ENCODE measurements at places on chromosomes 2 and 18.

- no peak for DNase-seq
These were observed 166.0 kb downstream of the SEPTIN10 start for GRCh38 chr2:109447776-109448175.

DNA sequence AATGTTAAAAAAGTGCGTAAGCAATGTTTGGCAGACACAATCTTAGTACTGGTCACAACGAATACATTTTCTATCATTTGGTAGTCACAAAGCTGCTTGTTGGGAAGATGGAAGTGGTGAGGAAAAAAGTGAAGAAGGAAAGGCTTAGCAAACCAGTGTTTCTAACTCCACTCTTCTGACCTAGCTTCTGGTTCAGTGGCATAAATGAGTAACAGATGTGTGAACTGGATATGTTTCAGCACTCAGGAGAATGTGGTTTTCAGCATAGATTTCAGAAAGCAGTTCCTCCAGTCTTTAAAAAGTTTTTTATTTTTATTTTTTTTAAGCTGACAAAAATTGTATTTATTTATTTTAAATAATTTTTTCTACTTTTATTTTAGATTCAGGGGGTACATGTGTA, 357.1 kb downstream of the CPS1 start:
- no peak for DNase-seq

- peak; percentile 40 for DNase-seq
These were observed 344.0 kb downstream of the PIK3C3 start for GRCh38 chr18:42298759-42299675.

- no peak for DNase-seq
These were observed 41.4 kb upstream of the CTDP1 start for GRCh38 chr18:79637921-79638909.

DNA sequence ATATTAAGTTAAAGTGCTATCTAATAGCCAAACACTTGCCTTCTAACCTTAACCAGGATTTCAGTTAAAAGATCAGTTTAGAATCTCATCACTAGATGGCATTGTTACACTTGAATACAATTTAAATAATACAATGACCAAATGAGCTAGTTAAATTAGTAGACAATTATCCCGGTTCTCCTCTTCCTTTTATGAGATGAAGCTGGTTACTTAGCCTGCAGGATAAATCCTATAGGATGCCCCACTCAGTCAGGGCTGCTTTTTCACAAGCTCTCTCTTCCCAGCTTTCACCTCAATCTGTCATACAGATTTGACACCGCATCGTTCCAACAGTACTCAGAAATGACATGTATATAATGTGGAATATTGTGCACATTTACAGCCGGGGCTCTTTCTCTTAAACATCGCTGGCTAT, 678.8 kb downstream of the KCNJ3 start:
- DNase-seq = no peak

GRCh38 chr2:42312106-42312505, 48.9 kb downstream of the COX7A2L start:
- no peak for DNase-seq

DNA sequence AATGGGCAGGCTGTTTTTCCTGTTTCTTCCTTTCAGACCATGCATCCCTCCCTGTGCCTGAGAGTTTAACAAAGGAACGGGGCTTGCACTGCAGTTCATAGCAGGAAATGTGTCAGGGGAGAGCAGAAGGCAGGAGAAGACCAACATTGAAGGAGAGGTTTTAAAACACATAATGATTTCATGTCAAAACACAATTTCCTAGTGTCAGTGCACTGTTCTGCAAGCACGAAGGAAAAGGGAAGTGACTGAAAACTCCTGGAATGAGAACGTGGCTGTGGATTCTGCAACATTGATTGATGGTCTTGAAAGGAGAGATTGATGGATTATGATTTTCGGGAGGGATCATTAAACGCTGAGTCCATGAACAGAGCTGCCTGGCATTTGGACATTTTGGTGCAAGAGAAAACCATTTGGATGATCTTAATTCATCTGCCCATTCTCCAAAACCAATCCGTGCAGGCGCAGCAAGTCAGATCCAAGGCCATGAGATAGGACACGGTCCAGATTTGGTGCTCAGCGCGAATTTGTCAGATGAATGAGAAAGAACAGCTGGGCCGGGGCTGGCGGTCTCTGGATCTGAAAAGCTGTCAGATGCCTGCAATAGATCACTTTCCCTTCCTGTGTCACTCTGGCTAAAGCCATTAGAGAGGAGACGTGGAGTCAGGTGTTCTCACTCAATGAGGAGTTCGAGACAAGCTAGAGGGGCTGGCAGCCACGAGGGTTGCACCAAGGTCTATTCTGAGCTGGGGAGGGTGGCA, 38.4 kb downstream of the C1QL2 start:
- no peak for DNase-seq

- no peak for DNase-seq
These were observed 98.9 kb downstream of the CCDC148 start for GRCh38 chr2:158357699-158358098.

DNA sequence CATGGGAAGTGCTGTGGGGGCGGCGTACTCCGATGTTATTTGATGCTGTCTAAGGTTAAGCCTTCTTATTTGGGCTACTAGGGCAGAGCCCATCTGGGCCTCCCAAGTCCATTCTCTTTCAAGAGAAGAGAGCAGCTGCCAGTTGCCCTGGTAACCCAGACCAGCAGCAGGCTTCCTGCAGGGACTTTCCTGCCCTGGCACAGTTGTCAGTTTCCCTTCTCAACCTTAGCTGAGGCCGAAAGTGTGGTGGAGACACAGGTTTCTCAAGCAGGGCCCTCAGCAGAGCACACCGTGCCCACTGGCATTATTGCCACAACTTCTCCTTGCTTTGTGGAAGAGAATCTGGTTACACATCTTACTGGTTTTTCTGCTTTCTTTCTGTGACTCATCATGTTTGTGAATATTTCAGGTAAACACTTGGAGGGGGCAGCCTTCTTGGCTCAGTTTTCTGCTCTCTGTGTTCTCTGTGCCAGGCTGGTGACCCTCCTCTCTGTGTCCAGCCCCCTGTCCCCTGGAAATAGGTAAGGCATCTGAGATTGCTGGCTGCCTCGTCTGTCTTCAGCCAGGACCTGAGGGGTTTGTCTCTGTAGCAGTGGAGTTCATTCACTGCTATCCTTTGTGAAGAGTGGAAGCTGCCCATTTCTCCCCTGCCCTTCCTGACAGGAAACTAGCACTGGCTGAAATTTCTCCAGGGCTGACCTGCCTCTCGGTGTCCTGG, 111.0 kb downstream of the B3GNT2 start:
- DNase-seq = no peak

- DNase-seq = no peak
These were observed 416.1 kb downstream of the RNF144A start for GRCh38 chr2:7333189-7333765.

GRCh38 chr2:172539767-172540166, 16.1 kb upstream of the PDK1 start:
- DNase-seq = no peak

GRCh38 chr2:45765728-45766254, 114.3 kb downstream of the PRKCE start:
- no peak for DNase-seq

GRCh38 chr18:78144669-78145068, 834.9 kb upstream of the SALL3 start:
- no peak for DNase-seq

- DNase-seq = no peak
These were observed 51.3 kb downstream of the ZNF532 start for GRCh38 chr18:58915995-58916394.

DNA sequence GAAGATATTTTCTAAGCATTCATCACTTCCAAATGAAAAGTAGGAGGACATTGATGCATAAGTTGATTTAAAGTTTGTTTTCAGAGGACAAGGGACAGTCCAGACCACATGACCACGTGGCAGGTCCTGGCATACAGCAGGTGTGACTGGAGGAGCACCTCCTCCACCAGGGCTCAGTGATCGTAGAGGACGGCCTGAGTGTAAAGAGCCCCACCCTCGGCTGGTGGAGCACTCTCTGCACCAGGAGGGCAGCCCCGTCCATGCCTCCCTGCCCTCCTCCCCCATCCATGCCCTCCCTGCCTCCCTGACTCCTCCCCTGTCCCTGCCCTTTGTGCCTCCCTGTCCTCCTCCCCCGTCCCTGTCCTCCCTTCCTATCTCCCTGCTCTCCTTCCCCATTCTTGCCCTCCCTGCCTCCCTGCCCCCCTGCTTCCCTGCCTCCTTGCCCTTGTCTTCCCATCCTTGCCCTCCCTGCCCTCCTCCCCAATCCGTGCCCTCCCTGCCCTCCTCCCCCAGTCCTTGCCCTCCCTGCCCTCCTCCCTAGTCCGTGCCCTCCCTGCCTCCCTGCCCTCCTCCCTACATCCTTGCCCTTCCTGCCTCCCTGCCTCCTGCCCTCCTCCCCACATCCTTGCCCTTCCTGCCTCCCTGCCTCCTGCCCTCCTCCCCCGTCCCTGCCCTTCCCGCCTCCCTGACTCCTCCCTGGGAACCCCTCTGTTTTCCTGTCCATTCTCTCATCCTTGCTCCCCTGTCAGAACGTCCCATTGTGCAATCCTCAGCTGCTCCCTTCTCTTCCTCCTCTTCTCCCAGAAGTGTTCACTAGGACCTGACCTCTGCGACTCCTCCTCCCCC, 47.9 kb downstream of the ANKMY1 start:
- no peak for DNase-seq

DNA sequence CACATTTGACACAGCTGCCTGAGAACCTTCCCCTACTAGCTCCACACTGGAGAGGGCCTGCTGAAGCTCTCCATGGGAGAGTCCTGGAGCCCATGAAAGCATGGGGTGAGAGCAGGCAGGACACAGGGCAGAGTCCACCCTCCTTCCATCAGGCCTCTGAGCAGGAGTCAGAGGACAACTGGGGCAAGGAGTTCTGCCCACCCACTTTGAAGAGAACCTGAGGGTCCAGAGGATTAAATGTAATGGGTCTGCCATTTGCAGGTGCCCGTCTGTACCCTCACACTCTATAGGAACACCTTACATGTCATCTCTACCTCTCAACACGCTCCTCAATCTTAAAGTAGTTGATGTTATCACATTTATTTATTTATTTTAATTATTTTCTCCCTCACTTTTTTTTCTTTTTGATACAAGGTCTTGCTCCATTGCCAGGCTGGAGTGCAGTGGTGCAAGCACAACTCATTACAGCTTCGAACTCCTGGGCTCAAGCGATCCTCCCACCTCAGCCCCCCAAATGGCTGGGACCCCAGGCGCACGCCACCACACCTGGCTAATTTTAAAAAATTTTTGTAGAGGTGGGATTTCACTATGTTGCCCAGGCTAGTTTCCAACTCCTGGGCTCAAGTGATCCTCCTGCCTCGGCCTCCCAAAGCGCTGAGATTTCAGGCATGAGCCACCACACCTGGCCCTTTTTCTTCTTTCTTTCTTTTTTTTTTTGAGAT, 10.2 kb downstream of the ADRA2B start:
- no peak for DNase-seq

GRCh38 chr2:159753797-159754196, 41.5 kb downstream of the MARCHF7 start:
- DNase-seq = no peak

- no peak for DNase-seq
These were observed 629.4 kb downstream of the TSN start for GRCh38 chr2:122384768-122385333.

- DNase-seq = no peak
These were observed 57.9 kb downstream of the GCA start for GRCh38 chr2:162401871-162402270.

DNA sequence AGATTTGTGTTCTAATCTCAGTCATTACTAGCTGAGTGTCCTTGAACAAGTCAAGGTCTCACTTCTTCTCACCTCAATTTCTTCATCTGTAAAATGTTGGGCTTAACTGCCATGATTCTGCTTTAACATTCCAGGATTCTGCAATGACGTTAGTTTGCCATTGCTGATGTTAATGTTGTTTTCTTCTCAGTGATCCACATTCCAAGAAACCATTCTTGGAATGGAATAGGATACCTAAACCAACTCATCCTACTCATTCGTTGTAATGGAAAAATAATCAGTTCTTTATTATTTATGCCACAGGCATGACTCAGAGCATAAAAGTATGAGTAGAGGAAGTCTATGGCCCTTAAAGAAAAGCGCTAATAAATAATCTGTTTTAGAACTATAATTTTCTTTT, 140.2 kb upstream of the ETAA1 start:
- no peak for DNase-seq

DNA sequence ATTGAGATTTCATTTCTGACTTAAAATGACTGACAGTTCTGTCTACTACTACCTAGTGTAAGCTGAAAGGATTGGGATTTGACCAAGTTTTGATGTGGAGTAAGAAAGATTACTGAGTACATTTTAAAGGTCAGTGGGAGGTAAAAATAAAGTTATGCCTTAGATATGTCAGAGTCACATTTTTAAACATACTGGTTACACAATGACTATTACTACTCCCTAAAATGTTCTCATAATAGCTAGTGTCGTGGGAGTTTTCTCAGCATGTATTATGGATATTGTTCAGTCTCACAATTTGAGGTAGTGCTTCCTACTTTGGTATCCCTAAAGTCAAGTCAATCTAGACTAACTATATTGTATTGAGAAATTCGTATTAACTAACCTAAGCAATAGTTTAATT, 1092.5 kb downstream of the LRP1B start:
- no peak for DNase-seq

DNA sequence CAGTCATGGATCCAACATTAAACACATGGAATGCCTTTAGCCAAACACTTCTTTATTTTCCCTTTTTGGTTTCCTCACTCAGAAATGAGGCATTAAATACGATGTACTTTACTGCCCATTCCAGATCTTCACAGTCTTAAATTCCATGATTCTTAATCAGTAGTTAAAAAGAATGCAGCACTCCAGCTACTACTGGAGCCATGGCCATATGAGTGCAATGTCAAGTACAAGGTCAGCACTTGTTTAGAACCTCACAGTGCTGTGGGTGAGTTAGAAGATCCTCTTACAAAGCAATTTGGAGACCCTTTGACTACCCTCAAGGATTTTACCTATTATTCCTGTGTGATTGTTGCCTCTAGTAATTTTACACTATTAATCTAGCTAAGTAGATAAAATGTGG, 550.3 kb upstream of the LRRTM1 start:
- DNase-seq = no peak

DNA sequence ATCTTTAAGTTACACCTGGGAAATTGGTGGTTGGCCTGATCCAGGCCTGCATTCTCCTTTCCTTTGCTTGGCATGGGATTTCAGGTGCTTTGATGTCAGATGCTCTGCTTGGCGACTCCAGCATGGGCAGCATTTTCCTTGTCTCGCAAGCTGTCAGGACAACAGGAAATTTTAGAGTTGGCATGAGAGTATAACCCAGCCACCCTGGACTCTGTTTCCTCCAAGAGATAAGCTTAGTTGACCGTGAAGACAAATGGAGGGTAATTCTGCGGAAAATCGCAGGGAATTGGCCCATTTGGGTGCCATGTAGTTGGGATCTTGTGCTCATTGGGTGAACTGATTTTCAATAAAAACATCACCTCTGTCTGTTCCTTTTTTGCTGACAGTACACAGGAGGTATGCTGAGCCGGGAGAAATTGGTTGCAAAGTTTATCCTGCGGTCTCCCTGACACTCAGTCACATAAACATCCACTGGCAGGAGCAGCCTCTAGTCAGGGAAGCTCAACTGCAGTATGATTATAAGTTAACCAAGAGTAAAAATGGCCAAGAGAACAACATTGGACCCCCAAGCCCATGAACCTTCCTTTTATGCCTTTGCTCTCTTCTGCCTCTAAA, 409.9 kb downstream of the SETBP1 start:
- DNase-seq = no peak
